ENCODE measurements at places on chromosomes 6 and 20. TPM values are rescaled to one million over a fixed set of nuclear protein-coding genes. Genes with fewer than 3 reads are reported as not detected.

Gene ADRM1
- total RNA-seq = 192 TPM

Gene ME1
- 19.0 TPM for total RNA-seq

Gene OR2H1
- not detected for total RNA-seq

Gene FILIP1
- 0.34 TPM for total RNA-seq

Gene RFX6
- not detected for total RNA-seq

Gene OXT
- not detected for total RNA-seq

Measured in bronchus fibroblast of lung (primary cell).